ENCODE measurements at places on chromosomes 3 and 15. TPM values are rescaled to one million over a fixed set of nuclear protein-coding genes. Genes with fewer than 3 reads are reported as not detected.

The GTPBP8 gene
- total RNA-seq, result 18.8 TPM

The ACSBG1 gene
- total RNA-seq, result not detected

The AHSG gene
- total RNA-seq, result not detected

The GTF2E1 gene
- total RNA-seq, result 12.0 TPM

The LRRC34 gene
- total RNA-seq, result 1.9 TPM

The TBC1D23 gene
- total RNA-seq, result 35.8 TPM

The BCL2A1 gene
- 2.6 TPM for total RNA-seq

The ATP13A5 gene
- not detected for total RNA-seq

The PLSCR5 gene
- not detected for total RNA-seq

The EPHB3 gene
- total RNA-seq, result 0.39 TPM

The TMC3 gene
- total RNA-seq, result not detected

The CD86 gene
- not detected for total RNA-seq

The GP9 gene
- total RNA-seq, result not detected

The SCN10A gene
- not detected for total RNA-seq

The THOC7 gene
- 65.3 TPM for total RNA-seq

The SPINT1 gene
- 4.1 TPM for total RNA-seq

The NGLY1 gene
- total RNA-seq, result 14.5 TPM

The REC114 gene
- not detected for total RNA-seq

The FBLN2 gene
- 25.2 TPM for total RNA-seq

The QTRT2 gene
- total RNA-seq, result 11.8 TPM

The RTP4 gene
- total RNA-seq, result not detected

All from epithelial cell of alveolus of lung (primary cell).